ENCODE measurements at places on chromosomes 5 and 9.

- no peak for DNase-seq
Measured at GRCh38 chr5:89628876-89629635, 746.1 kb upstream of the MEF2C start.

GRCh38 chr5:160511280-160511929 is 89.8 kb downstream of the PTTG1 start:
- peak; percentile 16 for DNase-seq

DNA sequence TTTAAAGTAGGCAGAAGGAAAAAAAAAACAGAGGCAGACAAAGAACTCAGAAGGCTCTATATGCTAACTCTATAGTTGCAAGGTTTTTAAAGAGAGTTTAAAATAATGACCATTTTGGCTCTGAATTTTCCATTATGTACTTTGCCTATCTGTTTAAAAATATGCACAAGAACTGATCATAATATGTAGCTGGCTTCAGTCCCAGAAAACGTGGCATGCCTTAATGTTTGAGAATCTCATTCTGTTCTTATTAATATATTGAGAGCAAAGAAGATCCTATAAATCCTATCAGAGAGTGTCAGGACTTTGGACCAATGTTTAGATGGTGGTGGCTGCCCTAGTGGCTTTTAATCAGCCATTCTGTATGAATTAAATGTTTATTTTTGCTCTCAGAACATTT is 121.5 kb downstream of the JMY start:
- no peak for DNase-seq

DNA sequence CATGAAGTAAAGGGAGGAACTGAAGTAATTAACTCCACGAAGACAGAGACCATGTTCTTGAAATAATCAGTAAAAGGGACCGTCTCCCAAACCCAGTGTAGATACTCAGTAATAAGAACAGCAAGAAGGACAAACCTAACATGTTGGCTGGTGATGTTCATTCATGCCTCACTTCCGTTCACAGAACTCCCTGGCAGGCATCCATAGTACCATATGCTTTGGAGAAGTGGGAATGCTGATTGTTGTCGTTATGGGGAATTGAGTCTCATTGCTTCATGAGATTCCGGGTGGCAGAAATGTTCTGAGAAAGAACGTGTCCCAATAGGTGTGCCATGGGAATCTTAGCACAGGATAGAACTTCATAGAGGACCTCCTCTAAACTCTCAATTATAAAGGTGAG is 452.3 kb downstream of the ZSWIM6 start:
- DNase-seq: no peak

- DNase-seq: peak; percentile 54
Measured at GRCh38 chr5:138491669-138492559, 26.6 kb downstream of the EGR1 start.

DNA sequence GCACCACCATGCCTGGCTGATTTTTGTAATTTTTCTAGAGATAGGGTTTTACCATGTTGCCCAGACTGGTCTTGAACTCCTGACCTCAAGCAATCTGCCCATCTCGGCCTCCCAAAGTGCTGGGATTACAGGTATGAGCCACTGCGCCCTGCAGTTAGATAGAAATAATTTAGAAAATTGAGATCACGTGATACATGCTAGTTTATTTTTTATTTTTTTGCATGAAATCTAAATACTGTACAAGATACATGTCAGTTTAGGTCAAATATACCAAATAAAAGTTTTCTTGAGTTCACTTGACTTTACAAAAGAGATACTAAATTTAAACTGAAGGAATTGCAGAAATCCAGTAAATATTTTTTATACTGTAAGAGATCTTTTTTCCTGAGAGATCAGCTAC is 304.2 kb downstream of the YTHDC2 start:
- DNase-seq: no peak

DNA sequence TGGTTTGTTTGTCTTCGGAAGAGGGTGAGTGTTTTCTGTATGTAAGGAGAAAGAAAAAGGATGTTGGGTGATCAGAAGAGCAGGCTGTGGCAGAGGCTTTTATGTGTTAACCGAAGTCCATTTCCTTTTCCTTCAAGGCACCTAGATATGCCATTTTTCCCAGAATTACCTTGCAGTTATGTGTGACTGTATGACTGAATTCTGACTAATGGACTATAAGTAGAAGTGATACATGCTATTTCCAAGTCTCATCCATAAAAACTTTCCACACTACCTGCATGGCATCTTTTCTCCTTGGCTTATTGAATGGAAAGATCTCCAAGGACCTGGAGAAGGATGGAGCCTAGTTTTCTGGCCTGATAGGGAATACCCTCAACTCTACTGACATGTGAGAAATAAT is 10.6 kb upstream of the NDUFS4 start:
- DNase-seq: no peak

- DNase-seq: no peak
Measured at GRCh38 chr5:139486201-139486600, 3.6 kb upstream of the STING1 start.

- DNase-seq: no peak
Measured at GRCh38 chr9:133026426-133026825, 4.4 kb upstream of the GTF3C5 start.

DNA sequence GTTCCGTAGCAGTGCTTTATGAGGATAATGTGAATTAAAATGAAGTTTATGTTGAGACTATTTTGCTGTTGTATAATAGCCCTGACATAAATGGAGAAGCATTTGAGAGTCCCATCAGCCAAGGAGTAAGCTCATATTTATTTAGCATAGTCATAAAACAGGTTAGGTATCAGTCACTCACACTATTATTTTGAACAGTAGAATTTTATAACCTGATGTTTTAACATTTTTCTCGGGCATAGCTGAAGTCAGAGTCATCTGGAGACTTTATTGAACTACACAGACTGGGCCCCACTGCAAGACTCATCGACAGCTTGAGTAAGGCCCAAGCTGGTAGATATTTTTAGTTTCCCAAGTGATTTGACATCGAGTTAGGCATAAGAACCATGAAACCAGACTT is 620.3 kb upstream of the WWC1 start:
- DNase-seq: no peak

GRCh38 chr5:138488481-138488945 is 23.2 kb downstream of the EGR1 start:
- no peak for DNase-seq

- peak; percentile 75 for DNase-seq
Measured at GRCh38 chr9:27467486-27467885, 56.6 kb upstream of the IFNK start.

DNA sequence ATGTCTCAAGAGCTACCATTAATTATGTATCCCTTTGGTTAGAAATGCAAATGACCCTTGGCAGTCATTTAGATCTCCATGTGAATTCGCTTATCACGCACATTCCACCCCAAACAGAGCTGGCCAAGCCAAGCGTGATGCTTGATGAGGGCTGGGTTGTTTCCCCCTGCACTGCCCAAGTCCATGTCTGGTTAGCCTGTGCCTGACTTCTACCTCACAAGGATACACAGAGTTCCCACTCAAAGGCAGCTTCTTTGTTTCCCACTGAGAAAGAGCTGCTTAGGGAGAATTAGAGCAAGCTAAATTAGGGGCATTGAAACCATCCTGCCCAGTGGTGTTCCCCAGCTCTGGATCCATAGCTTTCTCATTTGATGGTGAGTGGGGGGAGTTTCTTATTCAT is 87.2 kb downstream of the FSTL4 start:
- no peak for DNase-seq

DNA sequence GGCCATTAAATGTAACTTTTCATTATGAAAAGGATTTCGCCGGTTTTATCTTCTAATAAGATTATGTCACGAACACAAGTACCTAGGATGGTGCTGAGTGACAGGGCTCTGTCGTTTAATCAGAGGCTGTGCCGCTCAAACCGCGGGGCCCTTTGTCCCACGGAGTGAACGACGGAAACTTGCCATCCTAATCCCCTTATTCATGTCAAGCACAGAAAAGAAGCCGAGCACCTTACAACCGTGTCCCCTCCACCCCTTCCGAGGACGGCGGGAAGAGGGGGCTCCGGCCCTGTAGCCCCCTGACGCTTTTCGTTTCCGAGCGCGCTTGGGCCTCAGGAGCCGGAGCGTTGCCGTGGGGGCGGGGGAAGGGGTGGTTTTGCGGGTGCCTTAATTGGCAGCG is 11.2 kb downstream of the LMX1B start:
- DNase-seq: no peak

DNA sequence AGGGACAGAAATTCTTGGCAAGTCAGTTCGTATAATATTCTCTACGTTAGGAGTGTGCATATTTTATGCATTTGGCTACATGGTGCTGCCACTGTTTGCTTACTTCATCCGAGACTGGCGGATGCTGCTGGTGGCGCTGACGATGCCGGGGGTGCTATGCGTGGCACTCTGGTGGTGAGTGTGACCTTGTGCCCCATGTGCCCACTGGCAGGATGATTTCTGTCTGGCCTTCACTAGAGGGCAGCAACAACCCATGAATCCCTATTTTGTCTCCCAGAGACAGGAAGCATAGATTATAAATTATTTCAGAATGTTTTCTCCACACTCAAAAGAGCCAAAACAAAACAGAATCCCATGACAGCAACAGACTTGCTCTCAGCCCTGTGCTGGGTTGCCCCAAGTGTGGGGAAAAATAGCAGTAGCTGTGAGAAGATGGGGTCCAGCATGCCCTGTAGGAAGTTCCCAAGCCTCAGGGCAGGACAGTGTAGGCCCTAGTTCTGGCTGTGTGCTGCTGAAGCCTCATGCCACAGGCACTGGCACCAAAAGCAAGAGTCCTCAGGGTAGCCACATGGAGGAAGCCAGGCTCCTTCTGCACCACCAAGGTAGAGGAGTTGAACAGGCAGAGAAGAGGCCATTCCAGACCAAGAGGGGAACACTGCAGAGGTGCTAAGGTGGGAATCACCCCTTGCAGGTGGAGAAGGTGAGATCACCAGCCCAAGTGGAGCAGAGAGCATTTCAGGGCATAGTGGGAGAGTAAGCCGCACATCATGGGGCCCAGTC is 16.0 kb downstream of the SLC22A5 start:
- DNase-seq: no peak

- DNase-seq: peak; percentile 9
Measured at GRCh38 chr5:76363352-76364225, 39.5 kb upstream of the IQGAP2 start.

GRCh38 chr5:149677731-149678130 is 52.4 kb upstream of the PPARGC1B start:
- no peak for DNase-seq

DNA sequence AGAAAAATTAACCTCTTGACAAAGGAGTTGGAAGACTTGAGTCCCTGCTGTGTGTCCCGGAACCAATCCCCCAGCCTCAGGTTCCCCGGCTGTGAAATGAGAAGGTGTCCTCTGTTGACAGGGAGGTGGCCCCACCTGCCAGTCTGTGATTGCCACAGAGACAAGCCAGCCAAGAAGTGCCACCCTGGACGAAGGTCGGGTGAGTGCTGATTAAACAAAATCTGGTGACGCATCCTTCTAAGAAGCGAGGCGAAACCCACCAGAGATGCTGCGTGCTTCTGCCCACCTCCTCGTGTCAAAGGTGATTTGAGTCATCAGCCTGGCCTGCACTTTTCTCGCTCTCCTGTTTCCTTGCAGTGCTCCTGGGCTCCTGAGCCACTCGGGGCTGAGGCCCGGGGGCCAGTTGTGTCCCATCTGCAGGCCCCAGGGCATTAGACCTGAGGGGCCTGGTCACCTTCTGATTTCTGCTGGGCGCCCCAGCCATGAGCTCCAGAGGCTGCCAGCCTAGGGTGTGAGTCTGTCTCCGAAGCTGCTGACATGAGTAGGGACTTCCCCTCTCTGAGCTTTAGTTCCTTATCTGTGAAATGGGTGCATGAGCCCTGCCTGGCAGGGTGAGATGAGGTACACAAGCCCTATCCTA is 28.7 kb downstream of the NEK6 start:
- no peak for DNase-seq

DNA sequence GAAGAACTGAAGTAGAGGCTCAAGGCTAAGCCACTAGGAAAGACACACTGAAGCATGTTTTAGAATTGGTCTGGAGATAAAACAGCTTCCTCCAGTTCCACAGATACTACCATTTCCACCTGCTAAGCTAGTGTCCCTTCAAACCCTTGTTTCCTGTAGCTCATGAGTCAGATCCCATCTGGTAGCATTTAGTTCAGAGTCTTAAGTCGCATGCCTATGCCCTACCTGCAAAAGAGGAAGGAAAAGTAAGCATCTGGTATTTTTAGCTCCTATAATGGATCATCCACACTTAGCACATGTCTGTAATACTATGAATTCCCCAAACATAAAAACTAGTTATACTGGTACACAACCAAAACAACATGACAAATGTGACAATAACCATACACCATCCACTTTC is 92.1 kb downstream of the CDKN2A start:
- no peak for DNase-seq

DNA sequence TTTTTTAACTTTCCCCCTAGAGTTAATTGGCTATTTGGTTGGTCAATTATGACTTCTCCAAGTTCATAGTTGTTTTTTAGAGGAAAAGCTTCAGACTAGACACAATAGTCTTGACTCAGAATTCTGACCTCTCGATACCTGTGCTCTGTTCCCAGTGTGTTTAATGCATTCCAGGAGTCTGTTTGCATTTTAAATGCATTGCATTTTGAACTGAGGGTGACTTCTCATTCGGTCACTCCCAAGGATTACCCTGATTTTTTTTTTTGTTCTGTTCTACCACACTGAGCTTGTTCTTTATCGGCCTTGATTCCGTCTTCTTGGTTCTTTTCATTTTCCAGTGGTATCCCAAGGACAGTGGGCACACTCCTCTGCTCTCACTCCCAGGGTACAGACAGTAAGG is 16.3 kb downstream of the ARHGEF28 start:
- no peak for DNase-seq

GRCh38 chr5:58940446-58940845 is 357.6 kb downstream of the RAB3C start:
- DNase-seq: no peak

DNA sequence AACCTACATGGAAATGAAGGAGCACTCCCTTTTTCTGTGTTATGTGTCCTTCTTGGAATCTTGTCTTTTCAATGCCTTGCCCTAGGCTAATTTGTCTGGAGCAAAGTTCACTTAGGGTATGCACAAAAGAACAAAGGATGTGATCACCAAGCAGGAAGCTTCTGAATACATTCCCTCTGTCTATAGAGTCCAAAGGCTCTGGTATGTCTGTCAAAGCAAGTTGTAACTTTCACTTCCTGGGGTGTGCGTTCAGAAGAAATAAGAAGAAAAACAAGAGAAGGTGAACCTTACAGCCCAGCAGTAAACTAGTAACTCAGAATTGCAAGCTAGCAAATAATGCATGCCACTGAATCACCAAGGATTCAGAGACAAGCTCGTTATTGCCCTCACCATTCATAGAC is 31.7 kb upstream of the CDH6 start:
- no peak for DNase-seq

DNA sequence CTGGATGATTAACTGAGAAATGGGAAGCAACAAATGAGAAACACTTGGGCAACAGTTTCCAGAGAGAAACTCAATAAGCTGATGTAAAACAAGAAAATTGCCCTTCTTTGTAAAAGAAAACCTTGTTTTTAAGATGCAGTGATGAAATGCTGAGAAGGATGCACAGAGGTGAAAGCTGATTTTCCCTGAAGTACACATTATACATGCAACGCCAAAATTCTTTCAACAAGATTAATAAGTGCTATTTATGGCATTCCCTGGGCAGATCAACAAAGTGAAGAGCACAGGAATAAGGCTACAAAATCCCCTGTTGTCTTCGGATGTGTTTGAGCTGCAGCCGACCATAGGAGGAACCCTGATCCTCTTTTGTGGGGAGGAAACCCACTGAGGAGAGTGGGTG is 208.0 kb upstream of the ANKH start:
- DNase-seq: no peak

All from NCI-H345 (cell line).